ENCODE measurements at places on chromosomes 1 and 21.

GRCh38 chr1:69475021-69475420 lies 92.7 kb upstream of the LRRC7 start:
- no peak overlapping the region for H3K27ac ChIP-seq
- no peaks in the 10 kb centered on the region for H3K27me3 ChIP-seq
- no peak overlapping the region for H3K4me3 ChIP-seq
- no peaks in the 10 kb centered on the region for H3K4me1 ChIP-seq
- no peaks in the 10 kb centered on the region for H3K36me3 ChIP-seq
- DNase-seq = peak; percentile 60

DNA sequence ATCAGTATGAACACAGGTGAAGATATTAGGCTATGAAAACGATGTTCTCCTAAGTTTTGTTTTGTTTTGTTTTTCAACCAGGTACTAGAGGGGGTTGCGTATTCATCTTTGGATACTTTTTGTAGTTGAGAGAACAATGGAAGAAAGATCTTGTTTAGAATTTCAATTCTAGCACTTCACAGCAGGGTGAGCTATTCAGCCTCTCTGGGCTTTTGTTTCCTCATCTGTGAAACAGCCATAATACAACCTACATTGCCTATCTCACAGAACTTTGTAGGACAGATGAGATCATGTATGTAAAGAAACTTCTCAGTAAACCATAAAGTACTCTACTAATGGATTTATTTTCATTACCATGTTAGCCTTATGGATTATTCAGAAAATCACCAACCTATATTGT lies 199.5 kb downstream of the GPATCH2 start:
- H3K27ac ChIP-seq = no peak overlapping the region
- H3K4me1 ChIP-seq = no peaks in the 10 kb centered on the region
- no peaks in the 10 kb centered on the region for H3K27me3 ChIP-seq
- no peaks in the 10 kb centered on the region for H3K36me3 ChIP-seq
- DNase-seq = no peak
- H3K4me3 ChIP-seq = no peak overlapping the region

DNA sequence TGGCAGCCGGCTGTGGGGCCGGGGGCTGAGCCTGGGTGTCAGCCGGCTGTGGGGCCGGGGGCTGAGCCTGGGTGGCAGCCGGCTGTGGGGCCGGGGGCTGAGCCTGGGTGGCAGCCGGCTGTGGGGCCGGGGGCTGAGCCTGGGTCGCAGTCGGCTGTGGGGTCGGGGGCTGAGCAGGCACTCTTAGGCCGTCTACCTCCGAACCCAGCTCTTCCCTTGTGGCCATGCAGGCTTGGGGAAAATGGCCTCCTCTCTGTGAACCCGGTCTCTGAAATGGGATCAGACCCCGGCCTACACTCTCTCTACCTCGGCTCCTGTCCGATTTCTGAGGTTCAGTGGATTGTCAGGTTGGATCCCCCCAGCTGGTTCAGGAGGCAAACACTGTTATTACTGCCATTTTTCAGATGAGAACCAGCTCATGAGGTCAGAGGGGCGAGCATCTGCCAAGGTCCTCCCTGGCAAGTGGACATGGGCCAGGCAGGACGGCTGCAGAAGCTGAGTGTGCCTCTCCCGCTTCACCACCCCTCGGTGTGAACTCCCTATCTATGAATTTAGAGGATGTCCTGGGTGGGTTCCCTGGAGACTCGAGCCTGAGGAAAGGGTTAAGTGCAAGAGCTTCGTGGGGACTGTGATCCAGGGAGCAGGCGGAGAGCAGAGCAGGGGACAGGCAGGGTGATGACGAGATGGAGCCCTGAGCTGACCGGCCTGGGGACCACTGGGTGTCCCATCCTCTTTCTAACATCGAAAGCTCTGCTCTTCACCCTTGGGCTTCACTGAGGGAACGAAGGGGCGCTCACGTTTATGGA lies 10.9 kb upstream of the COL18A1 start:
- H3K27me3 ChIP-seq = no peaks in the 10 kb centered on the region
- no peak overlapping the region for H3K27ac ChIP-seq
- DNase-seq = no peak

DNA sequence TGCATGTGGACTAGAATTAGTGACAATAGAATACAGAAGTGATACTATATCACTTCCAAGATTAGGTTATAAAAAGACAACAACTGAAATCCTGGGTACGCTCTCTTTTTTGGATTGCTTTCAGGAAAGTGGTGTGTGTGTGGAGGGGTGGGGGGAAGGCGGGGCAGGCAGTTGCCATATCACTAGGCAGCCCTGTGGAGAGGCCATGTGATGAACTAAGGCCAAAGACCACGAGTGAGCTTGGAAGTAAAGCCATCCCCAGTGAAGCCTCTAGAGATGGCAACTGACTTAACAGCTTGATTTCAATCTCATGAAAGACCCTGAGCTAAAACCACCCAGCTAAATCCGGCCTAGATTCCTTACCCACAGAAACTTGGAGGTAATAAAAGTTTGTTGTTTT lies 6.2 kb upstream of the ASPM start:
- no peak overlapping the region for H3K27ac ChIP-seq
- DNase-seq = no peak
- H3K4me1 ChIP-seq = no peaks in the 10 kb centered on the region
- H3K4me3 ChIP-seq = no peak overlapping the region

GRCh38 chr1:192668409-192668983 lies 32.5 kb downstream of the RGS13 start:
- no peak overlapping the region for H3K4me3 ChIP-seq
- H3K4me1 ChIP-seq = no peaks in the 10 kb centered on the region
- H3K36me3 ChIP-seq = no peaks in the 10 kb centered on the region
- H3K27ac ChIP-seq = no peak overlapping the region
- no peak for DNase-seq

GRCh38 chr1:48266576-48266975 lies 44.1 kb downstream of the SLC5A9 start:
- H3K4me1 ChIP-seq = no peaks in the 10 kb centered on the region
- DNase-seq = no peak
- H3K36me3 ChIP-seq = no peaks in the 10 kb centered on the region
- no peaks in the 10 kb centered on the region for H3K27me3 ChIP-seq

DNA sequence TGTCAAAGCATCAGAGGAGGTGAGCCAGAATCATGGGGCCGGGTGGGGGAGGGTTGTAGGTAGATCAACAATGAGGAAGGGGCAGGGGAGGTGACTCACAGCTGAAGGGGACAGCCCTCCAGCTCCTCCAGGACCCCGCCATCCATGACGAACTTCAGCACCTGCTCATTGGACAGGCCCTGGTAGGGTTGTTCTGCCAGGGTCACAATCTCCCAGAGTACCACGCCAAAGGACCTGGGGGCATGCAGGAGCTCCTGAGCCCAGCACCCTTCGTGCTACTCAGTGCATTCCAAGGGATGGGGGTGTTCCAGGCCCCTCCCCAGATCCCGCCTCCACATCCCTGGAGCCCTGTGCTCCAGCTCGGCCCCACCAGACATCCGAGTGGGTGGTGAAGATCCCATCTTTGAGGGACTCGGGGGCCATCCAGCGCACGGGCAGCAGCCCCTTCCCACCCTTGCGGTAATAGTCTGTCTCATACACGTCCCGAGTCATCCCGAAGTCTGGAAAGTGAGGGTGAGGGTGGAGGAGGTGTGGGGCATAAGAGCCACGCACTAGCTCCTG lies 17.5 kb downstream of the INSRR start:
- H3K4me3 ChIP-seq = no peak overlapping the region
- no peaks in the 10 kb centered on the region for H3K36me3 ChIP-seq
- peak; percentile 70 for DNase-seq
- H3K27me3 ChIP-seq = peaks cover 20% of the 10 kb centered on the region
- H3K27ac ChIP-seq = no peak overlapping the region
- H3K4me1 ChIP-seq = no peaks in the 10 kb centered on the region

GRCh38 chr1:233025157-233025556 lies 74.7 kb downstream of the NTPCR start:
- no peak overlapping the region for H3K4me3 ChIP-seq
- no peaks in the 10 kb centered on the region for H3K27me3 ChIP-seq
- no peaks in the 10 kb centered on the region for H3K36me3 ChIP-seq

- no peaks in the 10 kb centered on the region for H3K27me3 ChIP-seq
- peaks cover 12% of the 10 kb centered on the region for H3K4me1 ChIP-seq
- no peak overlapping the region for H3K4me3 ChIP-seq
- no peak overlapping the region for H3K27ac ChIP-seq
- no peak for DNase-seq
Measured at GRCh38 chr1:202155478-202156021, 4.9 kb downstream of the PTPN7 start.

DNA sequence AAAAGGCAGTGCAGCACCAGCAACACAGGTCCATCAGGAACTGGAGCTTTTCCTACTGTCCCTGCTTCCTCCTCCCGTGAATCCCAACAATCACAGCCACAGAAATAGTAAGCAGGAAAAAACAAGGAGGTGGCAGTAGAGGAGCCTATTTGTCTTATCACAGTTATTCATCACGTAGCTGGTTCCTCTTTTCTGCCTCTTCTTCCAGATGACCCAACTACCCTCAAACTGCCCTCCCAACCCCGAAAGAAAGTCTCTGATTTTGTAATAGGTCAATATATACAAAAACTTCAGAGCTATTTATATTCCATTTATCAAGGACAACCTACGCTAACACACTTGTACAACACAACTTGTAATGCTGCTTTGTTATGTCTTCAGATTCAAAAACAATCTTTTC lies 21.4 kb downstream of the GNB1 start:
- H3K4me1 ChIP-seq = peaks cover 1% of the 10 kb centered on the region
- DNase-seq = no peak
- H3K27ac ChIP-seq = no peak overlapping the region
- H3K36me3 ChIP-seq = no peaks in the 10 kb centered on the region
- H3K27me3 ChIP-seq = no peaks in the 10 kb centered on the region

DNA sequence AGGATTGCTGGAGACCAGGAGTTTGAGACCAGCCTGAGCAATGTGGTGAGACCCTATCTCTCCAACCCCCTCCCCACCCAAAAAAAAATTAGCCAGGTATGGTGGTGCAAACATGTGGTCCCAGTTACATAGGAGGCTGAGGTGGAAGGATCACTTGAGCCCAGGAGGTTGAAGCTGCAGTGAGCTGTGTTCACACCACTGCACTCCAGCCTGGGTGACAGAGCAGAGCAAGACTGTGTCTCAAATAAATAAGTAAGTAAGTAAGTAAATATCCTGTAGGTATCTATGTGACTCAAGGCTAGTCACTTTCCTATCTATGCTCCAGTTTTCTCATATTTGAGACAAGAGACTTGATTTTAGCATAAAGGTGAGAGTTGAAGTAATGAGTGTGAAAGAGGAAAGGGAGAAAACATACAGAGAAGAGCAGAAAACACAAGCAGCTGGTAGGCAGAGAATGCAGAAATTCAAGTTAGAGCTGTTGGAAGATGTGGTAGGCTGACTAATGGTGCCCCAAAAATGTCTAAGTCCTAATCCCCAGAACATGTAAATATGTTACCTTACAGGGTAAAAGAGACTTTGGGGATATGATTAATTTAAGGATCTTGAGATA lies 7.5 kb downstream of the PPP1R12B start:
- no peak for DNase-seq
- no peak overlapping the region for H3K4me3 ChIP-seq
- no peak overlapping the region for H3K27ac ChIP-seq
- no peaks in the 10 kb centered on the region for H3K4me1 ChIP-seq

DNA sequence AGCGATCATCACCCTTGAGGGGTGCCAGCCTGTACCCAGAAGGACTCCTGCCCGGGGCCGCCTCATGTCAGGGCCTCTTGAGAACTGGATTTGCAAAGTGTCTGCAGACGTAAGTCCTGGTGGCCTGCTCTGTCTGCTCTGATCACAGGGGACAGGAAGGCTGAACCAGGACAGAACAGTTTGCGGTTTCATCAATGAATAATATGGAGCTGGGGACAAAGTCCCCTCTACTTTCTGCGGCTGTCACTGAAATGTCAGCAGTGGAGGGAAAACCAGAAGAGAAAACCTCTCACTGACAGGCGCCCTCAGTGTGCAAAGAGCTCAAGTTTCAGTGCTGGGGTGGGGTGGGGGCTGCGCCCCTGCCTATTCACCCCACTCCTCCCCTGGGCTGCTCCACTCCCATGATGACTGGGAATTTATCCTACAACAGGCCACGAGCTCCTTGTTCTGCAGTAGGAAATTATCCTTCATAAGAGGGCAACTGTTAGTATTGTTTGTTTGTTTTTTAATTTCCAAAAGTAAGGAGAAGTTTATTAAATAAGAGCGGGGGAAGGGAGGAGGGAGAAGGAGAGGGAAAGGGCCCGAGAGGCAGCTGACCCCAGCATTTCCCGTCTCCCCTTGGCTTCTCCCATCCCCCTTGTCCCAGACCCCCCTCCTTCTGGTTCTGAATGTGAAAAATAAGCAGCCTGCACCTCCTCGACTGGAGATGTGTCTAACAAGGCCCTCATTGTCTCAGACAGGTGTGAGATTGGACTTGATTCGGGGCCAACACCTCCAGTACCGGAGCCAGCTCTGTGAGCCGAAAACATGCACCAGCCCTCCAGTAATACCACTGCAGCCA lies 149.2 kb downstream of the CLIC6 start:
- H3K27me3 ChIP-seq = no peaks in the 10 kb centered on the region
- H3K36me3 ChIP-seq = no peaks in the 10 kb centered on the region
- no peaks in the 10 kb centered on the region for H3K4me1 ChIP-seq
- no peak overlapping the region for H3K27ac ChIP-seq
- no peak for DNase-seq
- H3K4me3 ChIP-seq = no peak overlapping the region

GRCh38 chr21:38596264-38597042 lies 98.2 kb upstream of the ERG start:
- DNase-seq = no peak
- H3K36me3 ChIP-seq = no peaks in the 10 kb centered on the region
- H3K4me3 ChIP-seq = no peak overlapping the region
- H3K27ac ChIP-seq = no peak overlapping the region

- DNase-seq = peak; percentile 74
- H3K27me3 ChIP-seq = no peaks in the 10 kb centered on the region
- no peak overlapping the region for H3K27ac ChIP-seq
- H3K4me3 ChIP-seq = no peak overlapping the region
Measured at GRCh38 chr1:29736582-29737188, 500.4 kb downstream of the PTPRU start.

DNA sequence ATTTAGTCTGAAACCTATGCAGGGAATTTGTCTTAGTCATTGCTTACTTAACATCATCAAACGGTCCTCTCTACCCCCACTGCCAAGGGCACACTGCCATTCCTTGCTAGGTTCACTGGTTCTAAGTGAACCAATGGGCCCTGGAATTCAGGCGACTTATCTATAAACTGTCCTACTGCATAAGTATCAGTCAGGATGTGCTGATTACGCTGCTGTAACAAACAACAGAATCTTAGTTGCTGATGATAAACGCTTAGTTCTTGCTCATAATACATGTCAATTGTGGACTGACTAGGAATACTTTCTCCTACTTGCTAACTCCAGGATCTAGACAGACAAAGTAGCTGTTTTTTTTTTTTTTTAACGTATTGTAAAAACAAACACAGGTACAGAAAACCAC lies 136.1 kb downstream of the PRDM2 start:
- no peak for DNase-seq
- no peak overlapping the region for H3K4me3 ChIP-seq
- no peaks in the 10 kb centered on the region for H3K36me3 ChIP-seq
- no peaks in the 10 kb centered on the region for H3K4me1 ChIP-seq
- H3K27ac ChIP-seq = no peak overlapping the region
